ENCODE measurements at places on chromosomes 13 and 19. TPM values are rescaled to one million over a fixed set of nuclear protein-coding genes. Genes with fewer than 3 reads are reported as not detected.

DNA sequence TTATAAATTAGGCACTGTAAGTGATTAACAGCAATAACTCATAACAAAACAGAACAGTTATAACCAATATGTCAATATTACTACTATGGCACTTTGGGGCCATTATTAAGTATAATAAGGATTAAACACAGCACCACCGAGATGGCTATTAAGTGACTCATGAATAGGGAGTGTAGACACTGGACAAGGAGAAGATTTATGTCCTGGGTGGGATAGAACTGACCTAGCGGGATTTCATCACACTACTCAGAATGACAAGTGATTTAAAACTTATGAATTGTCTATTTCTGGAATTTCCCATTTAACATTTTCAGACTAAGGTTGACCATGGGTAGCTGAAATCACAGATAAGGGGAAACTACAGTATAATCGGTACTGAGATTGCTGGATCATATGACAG lies 79.0 kb upstream of the SLC7A1 start:
- H3K27ac ChIP-seq, result no peak overlapping the region
- no peaks in the 10 kb centered on the region for H3K36me3 ChIP-seq
- H3K4me3 ChIP-seq, result no peak overlapping the region
- DNase-seq, result no peak
- H3K4me1 ChIP-seq, result no peaks in the 10 kb centered on the region

DNA sequence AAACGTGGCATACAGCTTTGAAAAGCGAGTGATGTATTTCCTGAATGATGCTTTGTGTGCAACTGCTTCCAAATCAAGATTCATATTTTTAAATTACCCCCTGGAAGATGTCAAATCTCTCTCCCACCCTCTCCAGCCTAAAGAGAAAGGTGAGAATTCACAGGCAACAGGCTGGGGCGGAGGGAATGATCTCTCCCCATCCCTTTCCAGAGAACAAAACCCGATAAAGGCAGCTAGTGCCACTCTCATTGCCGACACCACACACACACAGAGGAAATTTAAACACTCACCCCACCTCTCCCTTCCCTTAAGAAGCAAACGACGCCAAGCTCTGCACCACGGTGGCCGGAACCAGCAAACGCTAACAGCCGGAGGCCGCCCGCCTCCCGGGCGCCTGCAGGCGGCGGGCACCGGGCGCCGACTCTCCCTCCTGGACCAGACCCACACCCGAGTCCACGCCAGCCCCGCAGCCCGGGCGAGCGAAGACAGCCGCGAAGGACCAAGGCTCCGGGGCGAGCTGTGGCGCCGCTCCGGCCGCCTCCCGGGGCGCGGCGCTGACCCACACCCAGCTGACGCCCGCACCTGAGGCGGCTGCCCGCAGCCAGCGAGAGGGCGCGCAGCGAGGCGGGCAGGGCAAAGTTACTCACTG lies 477 bp downstream of the LNX2 start:
- peaks cover 4% of the 10 kb centered on the region for H3K36me3 ChIP-seq
- H3K27me3 ChIP-seq, result no peaks in the 10 kb centered on the region
- H3K27ac ChIP-seq, result peak overlapping the region; percentile 89
- peak overlapping the region; percentile 90 for H3K4me3 ChIP-seq

DNA sequence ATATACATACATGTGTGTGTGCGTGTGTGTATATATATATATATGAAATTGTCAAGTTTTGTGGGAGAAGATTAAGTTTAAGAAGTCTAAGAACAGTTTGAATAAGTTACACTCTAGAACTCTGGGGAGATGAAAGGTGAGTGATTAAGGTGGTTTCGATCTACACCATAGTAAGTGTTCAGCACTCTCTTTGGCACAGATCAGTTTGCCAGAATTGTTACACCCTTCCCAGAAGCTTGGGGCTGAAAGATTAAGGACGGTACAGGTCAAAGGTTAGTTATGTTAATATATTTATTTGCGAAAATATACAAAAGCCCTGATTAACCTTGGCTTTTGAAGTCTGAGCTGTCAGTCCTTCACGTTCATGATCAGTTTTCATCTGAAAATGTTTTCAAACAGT lies 309.1 kb downstream of the KLF5 start:
- no peaks in the 10 kb centered on the region for H3K36me3 ChIP-seq
- H3K4me1 ChIP-seq, result no peaks in the 10 kb centered on the region
- no peak for DNase-seq
- no peak overlapping the region for H3K27ac ChIP-seq
- H3K27me3 ChIP-seq, result no peaks in the 10 kb centered on the region

- DNase-seq, result no peak
- no peaks in the 10 kb centered on the region for H3K27me3 ChIP-seq
- H3K36me3 ChIP-seq, result no peaks in the 10 kb centered on the region
- H3K27ac ChIP-seq, result no peak overlapping the region
- no peak overlapping the region for H3K4me3 ChIP-seq
Observed at GRCh38 chr13:21932578-21932977, 261.7 kb downstream of the FGF9 start.

DNA sequence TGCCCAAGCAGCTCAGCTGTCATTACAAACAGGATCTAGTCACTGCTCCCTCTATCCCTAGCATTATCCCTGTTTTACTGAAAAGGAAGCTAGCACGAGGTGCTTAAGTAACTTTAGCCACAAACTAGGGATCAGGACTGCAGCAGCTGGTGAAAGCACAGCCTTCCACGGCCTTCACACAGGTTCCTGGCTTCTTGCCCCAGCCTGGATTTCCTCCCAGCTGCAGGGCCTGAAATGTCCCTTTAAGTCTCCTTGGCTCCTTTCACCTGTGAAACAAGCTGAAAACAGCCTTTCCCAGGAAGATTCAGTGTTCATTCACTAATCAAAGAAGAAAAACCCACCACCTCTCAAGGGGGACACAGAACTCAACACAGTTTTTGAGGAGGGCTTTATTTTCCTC lies 754.5 kb downstream of the DIAPH3 start:
- H3K27me3 ChIP-seq, result no peaks in the 10 kb centered on the region
- H3K36me3 ChIP-seq, result no peaks in the 10 kb centered on the region
- H3K4me1 ChIP-seq, result peaks cover 5% of the 10 kb centered on the region
- no peak overlapping the region for H3K4me3 ChIP-seq
- no peak overlapping the region for H3K27ac ChIP-seq

GRCh38 chr13:35771898-35772297 lies 295.4 kb upstream of the MAB21L1 start:
- H3K4me3 ChIP-seq, result no peak overlapping the region
- no peak overlapping the region for H3K27ac ChIP-seq
- H3K4me1 ChIP-seq, result no peaks in the 10 kb centered on the region
- no peaks in the 10 kb centered on the region for H3K36me3 ChIP-seq

GRCh38 chr19:29547981-29548380 lies 22.2 kb downstream of the VSTM2B start:
- no peak overlapping the region for H3K4me3 ChIP-seq
- H3K4me1 ChIP-seq, result no peaks in the 10 kb centered on the region
- no peaks in the 10 kb centered on the region for H3K36me3 ChIP-seq
- H3K27ac ChIP-seq, result no peak overlapping the region
- H3K27me3 ChIP-seq, result no peaks in the 10 kb centered on the region

GRCh38 chr13:51933466-51934058 lies 71.8 kb downstream of the CCDC70 start:
- H3K4me3 ChIP-seq, result no peak overlapping the region
- no peaks in the 10 kb centered on the region for H3K27me3 ChIP-seq
- no peak overlapping the region for H3K27ac ChIP-seq
- no peaks in the 10 kb centered on the region for H3K4me1 ChIP-seq
- H3K36me3 ChIP-seq, result no peaks in the 10 kb centered on the region
- DNase-seq, result no peak

- H3K27me3 ChIP-seq, result no peaks in the 10 kb centered on the region
- peak overlapping the region; percentile 49 for H3K27ac ChIP-seq
- H3K36me3 ChIP-seq, result no peaks in the 10 kb centered on the region
- DNase-seq, result no peak
- no peak overlapping the region for H3K4me3 ChIP-seq
- H3K4me1 ChIP-seq, result peaks cover 6% of the 10 kb centered on the region
Observed at GRCh38 chr13:48220981-48221685, 11.9 kb upstream of the ITM2B start.

GRCh38 chr19:43620061-43621001 lies 902 bp upstream of the ZNF428 start:
- H3K4me3 ChIP-seq, result peak overlapping the region; percentile 92
- peaks cover 7% of the 10 kb centered on the region for H3K4me1 ChIP-seq
- H3K27ac ChIP-seq, result peak overlapping the region; percentile 93
- no peak for DNase-seq

- no peaks in the 10 kb centered on the region for H3K36me3 ChIP-seq
- DNase-seq, result no peak
- peak overlapping the region; percentile 92 for H3K4me3 ChIP-seq
- no peaks in the 10 kb centered on the region for H3K4me1 ChIP-seq
- no peak overlapping the region for H3K27ac ChIP-seq
- no peaks in the 10 kb centered on the region for H3K27me3 ChIP-seq
Observed at GRCh38 chr19:10543059-10543419, 665 bp upstream of the ATG4D start.

PNMA8A gene
- 12.5 TPM for polyA plus RNA-seq

CEBPA gene
- polyA plus RNA-seq, result 6.6 TPM

HIPK4 gene
- not detected for polyA plus RNA-seq

CATSPERD gene
- not detected for polyA plus RNA-seq

ZNF507 gene
- polyA plus RNA-seq, result 3.4 TPM

RDH8 gene
- polyA plus RNA-seq, result not detected

EVI5L gene
- 14.5 TPM for polyA plus RNA-seq
